ENCODE measurements at places on chromosomes 3 and 15.

- DNase-seq, result no peak
Observed at GRCh38 chr3:140092848-140093536, 158.0 kb downstream of the CLSTN2 start.

GRCh38 chr3:156985711-156986110 lies 159.6 kb downstream of the LEKR1 start:
- no peak for DNase-seq

DNA sequence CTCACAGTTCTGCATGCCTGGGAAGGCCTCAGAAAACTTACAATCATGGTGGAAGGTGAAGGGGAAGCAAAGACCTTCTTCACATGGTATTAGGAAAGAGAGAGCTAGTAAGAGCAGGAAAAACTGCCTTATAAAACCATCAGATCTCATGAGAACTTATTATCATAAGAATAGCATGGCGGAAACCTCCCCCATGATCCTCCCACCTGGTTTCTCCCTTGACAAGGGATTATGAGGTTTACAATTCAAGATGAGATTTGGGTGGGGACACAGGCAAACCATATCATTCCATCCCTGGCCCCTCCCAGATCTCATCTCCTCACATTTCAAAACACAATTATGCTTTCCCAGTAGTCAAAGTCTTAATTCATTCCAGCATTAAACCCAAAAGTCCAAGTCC lies 34.6 kb upstream of the TMEM45A start:
- no peak for DNase-seq

DNA sequence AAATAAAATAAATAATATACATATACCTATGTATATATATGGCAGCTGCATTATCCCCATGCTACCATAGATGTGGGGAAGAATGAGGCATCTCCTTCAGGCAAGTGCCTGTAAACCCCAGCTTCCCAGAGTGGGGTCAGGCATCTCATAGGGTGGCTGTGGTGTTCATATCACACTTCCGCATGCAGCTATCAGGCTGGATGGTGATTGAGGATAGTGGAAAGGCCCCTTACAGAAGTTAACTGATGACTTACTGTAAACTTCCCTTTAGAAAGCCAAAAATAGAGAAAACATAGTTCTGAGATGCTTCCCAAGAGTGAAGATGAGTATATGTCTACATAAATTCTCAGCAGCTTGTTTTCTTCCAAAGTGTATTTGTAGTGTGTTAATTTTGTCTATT lies 3.5 kb upstream of the PP2D1 start:
- no peak for DNase-seq

DNA sequence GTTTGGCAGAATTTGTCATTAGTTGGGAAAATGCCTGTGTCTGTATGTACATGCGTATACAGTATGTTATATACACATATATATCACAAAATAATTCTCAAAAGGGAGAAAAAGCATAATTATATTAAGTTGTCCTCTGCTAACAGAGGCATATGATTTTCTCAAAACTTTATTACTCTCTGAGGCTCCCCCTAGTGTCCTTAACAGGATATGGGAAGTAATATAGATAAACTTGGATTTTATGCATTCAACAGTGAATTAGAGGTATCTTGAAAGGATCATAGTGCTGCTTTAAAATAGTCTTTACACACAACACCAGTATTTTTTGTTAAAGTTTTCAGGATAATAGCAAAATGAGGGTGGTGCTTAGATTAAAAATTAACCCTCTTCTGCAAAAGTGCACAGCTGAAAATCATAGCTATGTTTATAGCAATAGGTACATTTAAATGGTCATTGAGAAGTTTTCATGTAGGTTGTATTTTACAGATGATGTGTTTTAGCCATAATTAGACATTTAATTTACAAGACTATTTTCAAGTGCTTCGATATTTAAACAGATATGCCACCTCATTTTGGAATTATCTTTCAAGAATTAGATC lies 454.0 kb upstream of the ROBO2 start:
- DNase-seq, result no peak

- DNase-seq, result no peak
Observed at GRCh38 chr15:101810456-101810855, 1.5 kb upstream of the OR4F15 start.

DNA sequence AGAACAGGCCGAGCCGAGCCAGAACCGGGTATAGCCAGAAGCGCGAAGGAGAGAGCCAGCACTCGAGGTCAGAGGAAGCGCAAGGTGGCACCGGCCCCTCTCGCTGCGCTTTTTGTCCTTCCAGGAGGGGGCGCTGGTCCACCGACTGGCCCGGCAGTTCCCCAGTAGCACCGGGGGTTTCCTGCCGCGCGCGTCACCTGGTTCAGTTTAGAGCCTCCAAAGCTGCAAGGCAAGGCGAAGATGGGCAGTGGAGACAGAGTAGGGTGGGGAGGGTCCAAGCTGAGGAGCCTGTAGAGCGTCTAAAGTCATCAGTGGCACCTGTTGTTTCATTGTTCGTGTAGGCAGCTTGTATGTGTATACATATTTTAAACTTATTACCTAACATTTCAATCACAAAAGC lies 7.6 kb upstream of the NR2E3 start:
- DNase-seq, result no peak

DNA sequence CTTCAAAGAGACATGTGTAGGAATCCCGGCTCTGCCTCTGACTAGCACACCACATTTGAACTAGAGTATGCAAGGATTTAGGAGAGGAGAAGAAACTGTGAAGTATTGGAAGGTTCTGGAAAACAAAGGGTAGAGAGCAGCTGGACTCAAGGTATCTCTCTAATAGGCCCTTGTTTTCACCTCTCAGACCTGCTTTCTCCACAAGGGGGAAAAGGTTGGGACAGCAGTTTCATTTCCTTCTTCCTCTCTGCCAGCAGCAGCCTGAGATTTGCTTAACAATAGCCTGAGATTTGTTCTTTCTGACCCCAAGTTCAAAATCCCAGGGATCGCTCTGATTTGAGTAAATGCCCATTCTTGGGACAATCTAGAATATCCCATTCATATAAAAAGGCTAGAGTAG lies 430.6 kb upstream of the MCTP2 start:
- no peak for DNase-seq

- DNase-seq, result no peak
Observed at GRCh38 chr3:58034738-58035523, 26.7 kb downstream of the FLNB start.

DNA sequence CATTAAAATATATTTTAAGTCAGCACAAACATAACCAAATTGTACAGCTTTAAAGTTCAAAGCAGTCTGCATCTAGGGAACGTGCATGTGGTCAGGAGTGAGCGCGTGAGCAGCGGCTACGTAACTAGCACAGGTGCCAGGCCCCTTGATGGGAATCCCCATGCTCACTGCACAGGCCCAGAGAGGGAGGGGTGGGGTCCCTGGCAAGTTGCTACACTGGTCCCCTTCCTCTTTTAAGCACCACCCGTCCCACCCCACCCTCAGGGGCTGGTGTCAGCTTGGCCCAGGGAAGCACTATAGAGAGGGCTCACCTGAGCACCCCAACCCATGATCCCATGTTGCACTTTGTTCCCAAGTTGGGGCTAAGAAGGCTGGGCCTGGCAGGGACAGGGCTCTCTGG lies 835 bp upstream of the GMPPB start:
- no peak for DNase-seq

- no peak for DNase-seq
Observed at GRCh38 chr3:181899702-181900101, 188.0 kb downstream of the SOX2 start.

- DNase-seq, result no peak
Observed at GRCh38 chr3:193897731-193898180, 238.2 kb upstream of the HES1 start.

DNA sequence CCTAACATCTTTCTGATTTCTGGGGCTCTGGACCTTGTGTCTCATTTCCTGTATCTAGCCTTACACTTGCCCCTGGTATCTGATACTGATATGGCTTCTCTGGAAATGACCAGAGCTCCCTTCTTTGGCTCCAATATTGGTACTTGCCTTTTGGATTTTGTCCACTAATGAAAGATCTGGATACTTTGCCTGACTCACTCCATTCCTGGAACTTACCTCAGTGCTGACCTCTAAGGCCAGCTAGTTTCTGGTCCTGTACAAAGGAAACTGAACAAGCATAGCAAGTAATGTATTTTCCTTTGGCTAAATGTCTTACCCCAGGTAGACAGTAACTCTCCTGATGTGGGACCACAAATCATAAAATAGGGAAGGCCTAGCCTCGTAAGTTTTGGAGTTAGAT lies 93.8 kb upstream of the SLC4A7 start:
- no peak for DNase-seq

- DNase-seq, result no peak
Observed at GRCh38 chr3:8416965-8417364, 84.7 kb upstream of the LMCD1 start.

- DNase-seq, result no peak
Observed at GRCh38 chr3:24519368-24520100, 24.9 kb upstream of the THRB start.

DNA sequence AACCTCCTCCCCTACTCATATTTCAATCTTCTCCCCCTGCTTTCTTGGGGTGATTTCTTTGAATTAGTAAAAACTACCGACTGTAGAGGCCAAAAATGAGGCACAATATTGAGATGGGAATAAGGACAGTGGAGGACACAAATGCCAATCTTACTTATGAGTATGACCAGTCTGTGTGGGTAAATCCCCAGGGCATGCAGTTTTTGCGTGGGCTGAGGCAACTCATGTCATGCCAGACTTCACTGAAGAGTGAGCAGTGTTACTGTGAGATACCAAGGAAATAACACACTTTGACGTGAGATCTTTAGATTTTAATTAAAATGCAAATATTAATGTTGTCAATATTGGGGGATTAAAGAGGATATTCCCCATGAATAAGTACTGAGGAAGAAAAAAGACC lies 254.3 kb upstream of the ICE2 start:
- no peak for DNase-seq

GRCh38 chr15:74430510-74430951 lies 3.2 kb downstream of the SEMA7A start:
- DNase-seq, result no peak

GRCh38 chr3:139774560-139775302 lies 97.0 kb upstream of the NMNAT3 start:
- DNase-seq, result no peak

DNA sequence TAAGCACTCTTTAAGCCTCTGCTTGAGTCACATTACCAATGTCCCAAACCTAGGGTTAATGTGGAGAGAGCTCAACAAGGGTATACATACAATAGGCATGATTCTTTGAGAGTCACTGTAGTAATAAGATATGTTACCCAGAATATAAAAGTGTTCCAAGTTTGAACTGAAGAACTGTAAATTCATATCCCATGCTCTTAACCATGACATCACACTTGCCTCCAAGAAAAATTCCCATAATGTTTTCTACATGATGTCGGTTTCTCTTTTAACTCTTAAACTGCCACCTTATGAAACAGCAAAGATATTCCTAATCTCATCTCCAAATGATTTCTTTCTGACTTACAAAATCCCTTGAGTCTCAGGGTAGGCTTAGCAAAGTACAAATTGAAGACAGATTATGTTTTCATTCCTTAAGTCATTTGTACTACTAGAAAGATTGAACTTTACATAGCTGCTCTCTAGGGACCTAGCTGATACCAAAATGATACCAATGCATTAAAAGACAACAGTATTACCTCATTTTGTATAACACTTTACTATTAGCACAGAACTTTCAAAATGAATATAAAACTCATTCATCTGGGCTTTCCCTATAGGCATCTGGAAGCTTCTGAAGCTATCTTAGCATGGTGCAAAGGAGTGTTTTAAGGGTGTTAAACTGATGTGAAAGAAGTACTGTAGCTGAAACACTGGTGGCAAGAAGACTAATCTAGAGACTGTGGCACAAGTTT lies 127.1 kb downstream of the KCNMB2 start:
- DNase-seq, result no peak

DNA sequence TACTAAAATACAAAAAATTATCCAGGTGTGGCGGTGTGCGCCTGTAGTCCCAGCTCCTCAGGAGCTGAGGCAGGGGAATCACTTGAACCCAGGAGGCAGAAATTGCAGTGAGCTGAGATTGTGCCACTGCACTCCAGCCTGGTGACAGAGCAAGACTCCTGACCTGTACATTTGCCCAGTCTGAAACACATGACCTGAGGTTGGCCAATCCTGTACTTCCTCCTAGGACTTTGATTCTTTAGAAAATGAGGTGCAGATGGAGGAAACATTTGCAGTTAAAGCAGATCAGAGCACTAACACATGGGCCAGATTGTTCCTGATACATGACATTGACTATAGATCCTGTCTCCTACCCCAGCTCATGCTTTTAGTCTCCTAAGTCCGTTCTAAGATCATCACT lies 28.9 kb upstream of the LPP start:
- no peak for DNase-seq

DNA sequence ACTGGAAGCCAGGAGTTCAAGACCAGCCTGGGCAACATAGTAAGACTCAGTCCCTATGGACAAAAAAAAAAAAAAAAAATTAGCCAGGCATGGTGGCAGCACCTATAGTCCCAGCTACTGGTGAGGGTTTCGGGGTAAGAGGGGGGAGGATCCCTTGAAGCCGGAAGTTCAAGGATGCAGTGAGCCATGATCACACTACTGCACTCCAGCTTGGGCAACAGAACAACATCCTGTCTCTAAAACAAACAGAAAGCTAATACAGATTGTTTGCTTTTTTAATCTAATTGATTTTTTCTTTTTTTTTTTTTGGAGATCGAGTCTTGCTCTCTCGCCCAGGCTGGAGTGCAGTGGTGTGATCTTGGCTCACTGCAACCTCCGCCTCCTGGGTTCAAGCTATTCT lies 1.6 kb upstream of the IMP3 start:
- no peak for DNase-seq

DNA sequence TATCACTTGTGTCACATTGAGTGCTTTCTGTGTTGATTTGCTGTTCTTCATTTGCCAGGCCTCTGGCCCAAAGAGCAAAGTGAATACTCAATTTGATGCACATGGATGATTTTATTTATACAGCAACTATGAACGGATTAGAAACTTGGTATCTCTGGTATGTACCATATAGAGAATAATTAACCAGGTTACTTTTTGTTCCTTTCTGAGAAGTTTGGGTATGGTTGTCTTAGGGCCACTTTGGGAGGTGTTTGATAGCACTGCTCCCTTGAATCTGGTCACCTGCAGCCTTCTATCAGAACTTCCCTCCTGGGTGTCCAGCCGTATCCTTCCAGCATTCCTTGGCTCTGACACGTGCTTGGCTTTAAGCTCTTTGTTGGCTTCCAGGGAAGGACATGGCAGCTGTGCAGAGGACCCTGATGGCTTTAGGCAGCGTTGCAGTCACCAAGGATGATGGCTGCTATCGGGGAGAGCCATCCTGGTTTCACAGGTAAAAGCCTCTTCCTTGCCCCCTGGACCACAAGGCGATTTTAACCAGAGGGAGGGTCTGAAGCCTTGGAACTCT lies 12.7 kb downstream of the TAGLN3 start:
- DNase-seq, result no peak

GRCh38 chr15:96350934-96351724 lies 20.6 kb downstream of the NR2F2 start:
- DNase-seq, result no peak

- DNase-seq, result no peak
Observed at GRCh38 chr3:54353946-54354345, 231.6 kb downstream of the CACNA2D3 start.

DNA sequence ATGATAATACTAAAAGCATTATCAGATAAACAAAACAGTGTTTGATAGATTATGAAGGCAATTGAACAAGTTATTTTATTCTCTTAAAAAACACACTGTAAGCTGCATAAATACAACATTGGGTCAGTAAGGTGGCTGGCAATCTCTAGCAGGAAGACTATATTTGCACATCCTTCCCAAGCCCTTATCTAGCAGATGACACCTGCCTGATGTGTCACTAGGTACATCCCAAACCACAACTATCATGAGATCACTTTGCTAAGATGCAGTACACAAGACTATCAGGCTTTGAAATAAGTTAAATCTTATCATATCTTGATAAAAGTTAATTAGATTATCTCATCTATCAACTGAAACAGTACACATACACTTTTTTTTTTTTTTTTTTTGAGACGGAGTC lies 417.4 kb downstream of the MECOM start:
- DNase-seq, result no peak

Data from hypothalamus (tissue), 51 donors.